ENCODE measurements at places on chromosomes 11 and 22.
A peak's percentile ranks its signal among the peaks of the same experiment; 100 is the strongest.

DNA sequence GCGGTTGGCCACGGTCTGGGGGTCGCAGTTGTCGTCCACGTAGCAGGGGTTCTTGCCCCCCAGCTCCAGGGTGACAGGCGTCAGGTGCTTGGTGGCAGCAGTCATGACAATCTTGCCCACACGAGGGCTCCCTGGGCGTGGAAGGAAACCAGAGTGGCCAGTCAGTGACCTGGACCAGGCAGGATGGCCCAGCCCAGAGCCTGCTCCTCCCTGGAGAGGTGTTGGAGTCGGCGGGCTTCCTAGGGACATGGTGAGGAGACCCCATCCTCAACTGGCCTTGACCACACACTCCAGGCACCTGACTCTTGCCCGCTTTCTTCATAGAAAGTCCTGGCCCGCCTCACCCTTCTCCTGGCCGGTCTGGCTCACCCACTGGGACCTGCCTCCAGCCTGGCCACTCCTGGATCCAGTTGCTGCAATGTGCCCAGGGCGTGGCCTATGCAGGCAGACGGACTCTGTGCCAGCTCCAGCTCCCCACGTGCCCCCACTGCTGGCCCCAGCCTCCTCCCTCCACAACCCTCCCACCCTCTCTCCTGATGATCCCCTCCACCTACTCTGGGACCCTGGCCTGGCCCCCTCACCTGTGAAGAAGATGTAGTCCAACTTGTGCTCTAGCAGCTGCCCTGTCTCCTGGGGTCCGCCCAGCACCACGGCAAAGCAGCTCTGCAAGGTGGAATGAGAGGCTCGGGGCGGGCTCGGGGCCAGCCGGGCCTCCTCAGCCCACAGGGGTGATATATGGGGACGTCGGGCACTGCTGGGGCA, 8.7 kb downstream of the ALDH3B2 start:
- DNase-seq: no peak

GRCh38 chr11:61193596-61193995, 9.7 kb upstream of the PGA3 start:
- DNase-seq: no peak

- no peak for DNase-seq
Measured at GRCh38 chr11:72326151-72326848, 82.3 kb upstream of the PHOX2A start.

- no peak for DNase-seq
Measured at GRCh38 chr11:70712471-70712870, 314.1 kb downstream of the CTTN start.

DNA sequence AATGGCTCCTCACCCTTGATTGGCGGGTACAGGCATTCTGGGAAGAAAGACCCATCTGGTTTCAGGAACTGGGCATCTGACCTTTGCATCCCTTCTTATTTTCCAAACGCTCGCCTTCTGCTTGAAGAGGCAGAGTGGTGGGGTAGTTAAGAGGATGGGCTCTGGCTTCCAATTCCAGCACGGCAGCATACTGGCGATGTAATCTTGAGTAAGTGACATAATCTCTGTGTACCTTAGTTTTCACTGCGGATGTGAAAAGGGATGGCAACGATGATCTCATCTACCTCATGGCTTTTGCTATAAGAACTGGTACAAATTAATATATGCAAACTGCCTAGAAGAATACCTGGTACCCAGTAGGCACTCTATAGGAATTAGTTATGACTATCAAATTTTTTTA, 10.0 kb upstream of the TIMP3 start:
- DNase-seq: no peak

- DNase-seq: no peak
Measured at GRCh38 chr11:100182927-100183326, 504.2 kb upstream of the ARHGAP42 start.

DNA sequence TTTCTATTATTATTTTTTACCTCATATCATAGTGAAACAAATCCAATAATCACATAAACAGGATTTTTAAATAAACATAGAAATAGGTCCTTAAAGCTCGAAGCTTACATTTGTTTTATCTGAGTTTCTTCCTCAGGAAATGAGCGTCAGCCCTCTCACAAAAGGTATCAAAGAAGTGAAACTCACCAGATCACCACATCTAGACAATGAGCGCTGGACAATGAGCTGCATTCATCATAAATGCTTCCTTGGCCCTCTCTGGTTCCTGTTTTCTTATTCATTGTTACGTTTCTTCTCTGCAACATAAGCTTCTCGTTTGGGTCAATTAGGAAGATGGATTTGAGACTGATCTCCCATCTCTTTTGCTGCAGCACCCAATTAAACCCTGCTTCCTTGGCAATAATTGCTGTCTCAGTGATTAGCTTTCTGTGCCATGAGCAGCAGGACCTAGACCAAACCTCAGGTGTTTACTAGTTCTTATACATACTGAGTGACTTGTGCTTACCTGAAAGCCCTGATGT, 649.9 kb upstream of the LUZP2 start:
- no peak for DNase-seq

DNA sequence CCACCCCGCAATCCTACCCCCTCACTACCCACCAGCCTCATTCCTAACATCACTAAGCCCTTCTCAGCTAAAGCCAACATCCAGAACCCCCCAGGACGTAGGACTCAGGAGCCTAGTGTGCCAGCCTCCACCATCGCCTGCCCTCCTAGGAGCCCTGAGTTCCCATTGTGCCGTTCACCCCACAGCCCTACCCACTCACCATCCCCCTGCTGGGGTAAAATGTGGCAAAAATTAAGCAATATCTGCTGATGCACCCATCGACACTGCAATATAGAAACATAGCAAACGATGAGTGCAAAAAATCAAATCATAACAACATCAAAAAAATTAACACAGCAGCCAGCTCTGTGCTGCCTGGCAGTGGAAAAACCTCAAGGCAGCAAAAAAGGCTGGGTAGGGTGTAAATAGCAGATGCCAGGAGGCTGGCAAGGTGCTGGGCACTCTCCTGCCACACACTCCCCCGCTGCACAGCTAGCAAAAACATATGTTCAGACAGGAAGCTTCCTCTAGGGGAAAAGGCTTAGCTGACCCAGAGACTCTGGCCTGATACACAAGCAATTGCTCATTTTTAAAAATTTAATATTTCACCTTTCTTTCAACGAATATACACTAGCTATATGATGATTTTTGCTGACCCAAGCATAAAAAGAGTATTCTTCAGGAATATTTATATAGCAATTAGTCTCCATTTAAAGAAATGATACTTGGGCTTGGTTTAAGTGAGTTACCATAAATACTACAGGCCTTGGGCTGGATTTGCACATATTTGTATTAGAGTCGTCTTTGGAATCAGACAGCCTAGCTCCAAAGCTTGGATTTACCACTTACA, 33.8 kb downstream of the PRDM10 start:
- DNase-seq: no peak

- no peak for DNase-seq
Measured at GRCh38 chr22:47053726-47054141, 291.3 kb downstream of the TBC1D22A start.

GRCh38 chr11:16924826-16925560, 89.2 kb downstream of the PLEKHA7 start:
- DNase-seq: no peak

DNA sequence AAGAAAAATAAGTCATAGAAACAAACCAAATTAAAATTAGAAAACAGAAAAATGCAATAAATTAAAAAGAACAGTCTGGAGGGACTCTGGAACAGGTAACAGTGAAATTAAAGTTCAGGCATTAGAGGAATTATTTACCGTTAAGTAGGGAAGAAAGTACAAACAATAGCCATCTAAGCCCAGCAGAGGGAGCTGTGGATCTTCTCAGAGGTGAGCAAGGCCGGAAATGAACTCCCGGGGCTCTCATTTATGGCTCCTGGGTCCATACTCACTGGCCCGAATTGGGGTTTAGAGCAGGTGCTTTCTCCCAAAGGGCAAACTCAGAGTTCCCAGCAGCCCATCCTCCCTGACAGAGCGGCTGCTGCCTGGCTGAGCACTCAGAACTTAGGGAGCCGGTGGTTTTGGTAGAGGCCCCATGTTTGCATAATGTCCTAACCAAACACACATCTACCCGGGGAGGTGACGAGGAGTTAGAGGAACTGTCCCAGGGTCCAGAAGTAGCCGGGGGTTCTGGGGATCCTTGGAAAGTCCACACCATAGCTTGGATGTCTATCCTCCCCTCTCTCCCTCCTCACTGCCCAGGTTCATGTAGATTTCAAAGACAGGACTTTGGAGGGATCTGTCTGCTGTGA, 87.8 kb upstream of the VPREB1 start:
- DNase-seq: peak; percentile 60

DNA sequence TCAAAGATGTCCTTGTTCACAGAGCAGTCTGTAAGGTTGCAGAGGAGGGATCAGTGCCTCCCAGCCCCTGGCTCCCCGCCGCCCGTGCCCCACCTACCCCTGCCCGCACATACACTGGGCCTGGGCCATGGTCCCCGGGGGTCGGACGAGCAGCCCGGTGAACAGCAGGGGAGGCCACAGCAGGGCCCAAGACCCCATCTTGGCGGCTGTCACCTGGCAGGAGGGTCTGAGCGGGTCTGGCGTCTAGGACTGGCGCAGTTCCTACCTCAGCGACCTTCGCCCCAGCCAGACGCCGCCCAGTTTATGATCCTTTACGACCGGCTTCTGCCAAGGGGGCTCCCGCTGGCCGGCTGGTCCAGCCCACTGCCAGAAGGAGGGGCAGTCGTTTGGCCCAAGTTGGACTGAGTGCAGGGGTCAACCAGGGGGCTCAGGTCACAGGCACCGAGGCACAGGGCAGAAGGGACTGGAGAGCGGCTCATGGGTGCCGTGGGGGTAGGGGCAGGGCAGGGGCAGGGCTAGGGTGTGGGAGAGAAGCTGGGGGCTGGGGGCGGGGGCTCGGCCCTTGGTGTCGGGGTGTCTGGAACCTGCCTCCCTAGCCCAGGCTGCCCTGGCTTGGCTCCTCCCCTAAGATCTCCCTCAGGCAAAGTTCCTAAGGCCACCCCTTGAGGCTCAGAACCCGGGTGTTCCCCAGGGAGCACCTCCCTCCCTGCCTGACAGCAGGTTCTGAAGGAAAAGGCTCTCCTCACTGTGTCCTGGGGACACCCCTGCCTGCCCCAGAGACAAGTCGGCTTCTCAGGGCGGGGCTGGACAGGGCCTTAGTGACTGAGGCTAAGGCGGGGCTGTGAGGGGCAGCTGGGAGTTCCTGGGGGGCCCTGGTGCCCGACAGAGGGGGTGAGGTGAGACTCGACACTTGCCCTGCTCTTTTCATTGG, at the start of gene CDHR5:
Gene CDHR5 (minus strand): TSS at position 251 of the 931 bp plus-strand sequence. CDS start 53 bp downstream, at position 198.
- DNase-seq: no peak

- no peak for DNase-seq
Measured at GRCh38 chr11:88098289-88098688, 77.0 kb downstream of the RAB38 start.

DNA sequence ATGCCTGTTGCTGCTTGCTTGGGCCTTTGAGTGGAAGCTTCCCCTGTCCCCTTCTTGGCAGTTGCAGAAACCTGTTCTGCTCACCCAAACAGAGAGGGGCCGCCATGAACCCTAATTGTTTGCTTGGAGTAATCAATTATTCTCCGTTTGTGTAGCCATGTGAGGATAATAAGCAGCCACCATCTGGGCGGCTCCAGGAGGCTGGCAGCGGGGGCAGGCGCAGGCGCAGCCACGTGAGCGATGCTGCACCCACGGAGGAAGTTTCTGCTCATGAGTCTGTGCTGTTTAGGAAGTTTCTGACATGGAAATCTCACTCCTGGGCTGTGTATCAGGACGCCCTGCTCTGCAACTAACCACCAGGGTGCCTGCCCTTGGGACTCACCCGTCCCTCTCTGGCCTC, 90.1 kb downstream of the MPPED1 start:
- DNase-seq: no peak

GRCh38 chr11:45025716-45026492, 75.2 kb upstream of the TP53I11 start:
- DNase-seq: no peak

GRCh38 chr11:72373163-72373562, 61.2 kb downstream of the CLPB start:
- DNase-seq: no peak

DNA sequence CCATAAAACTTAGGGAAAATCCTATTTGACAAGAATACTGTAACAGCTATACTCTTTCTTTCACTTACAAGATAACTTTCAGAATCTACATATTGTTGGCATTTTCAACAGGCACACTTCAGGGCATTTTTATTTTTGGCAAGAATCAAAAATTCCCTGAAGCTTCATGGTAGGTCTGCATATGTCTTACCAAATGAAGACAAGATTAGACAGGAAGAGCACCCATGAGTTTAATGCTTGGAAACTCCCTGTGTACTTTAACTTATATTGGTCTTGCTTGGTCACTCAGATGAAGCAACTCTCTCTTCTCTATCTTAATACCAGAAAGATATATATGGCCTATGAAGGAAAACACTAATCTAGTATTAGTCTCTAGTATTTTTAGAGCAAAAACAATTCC, 137.7 kb downstream of the ATG16L2 start:
- no peak for DNase-seq

DNA sequence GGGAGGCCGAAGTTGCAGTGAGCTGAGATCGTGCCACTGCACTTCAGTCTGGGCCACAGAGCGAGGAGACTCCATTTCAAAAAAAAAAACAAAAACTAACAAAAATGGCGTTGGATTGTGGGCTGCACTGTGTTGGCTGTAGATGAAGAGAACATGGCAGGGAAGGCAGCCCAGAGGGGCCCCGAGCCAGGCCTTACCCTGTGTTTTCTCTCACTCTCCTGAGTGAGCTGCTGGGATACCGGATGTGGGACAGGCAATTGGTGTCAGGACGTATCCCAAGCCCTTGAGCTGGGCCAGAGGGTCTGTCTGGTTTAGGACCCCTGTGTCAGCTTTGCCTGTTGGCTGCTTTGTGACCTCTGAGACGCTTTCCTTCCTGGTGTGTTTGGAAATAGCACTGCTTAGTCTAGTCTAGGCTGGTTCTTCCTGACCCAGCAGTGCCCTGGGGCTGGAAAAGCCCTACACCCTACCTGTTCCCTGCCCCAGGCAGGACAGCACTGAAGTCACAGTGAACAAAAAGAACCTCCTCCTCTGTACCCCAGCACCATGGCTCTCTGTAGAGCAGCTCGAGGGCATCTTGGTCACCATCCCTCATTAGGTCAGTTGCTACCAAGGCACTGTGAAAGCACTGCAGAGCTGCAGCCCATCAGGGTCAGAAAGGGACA, 17.8 kb downstream of the CHADL start:
- no peak for DNase-seq

DNA sequence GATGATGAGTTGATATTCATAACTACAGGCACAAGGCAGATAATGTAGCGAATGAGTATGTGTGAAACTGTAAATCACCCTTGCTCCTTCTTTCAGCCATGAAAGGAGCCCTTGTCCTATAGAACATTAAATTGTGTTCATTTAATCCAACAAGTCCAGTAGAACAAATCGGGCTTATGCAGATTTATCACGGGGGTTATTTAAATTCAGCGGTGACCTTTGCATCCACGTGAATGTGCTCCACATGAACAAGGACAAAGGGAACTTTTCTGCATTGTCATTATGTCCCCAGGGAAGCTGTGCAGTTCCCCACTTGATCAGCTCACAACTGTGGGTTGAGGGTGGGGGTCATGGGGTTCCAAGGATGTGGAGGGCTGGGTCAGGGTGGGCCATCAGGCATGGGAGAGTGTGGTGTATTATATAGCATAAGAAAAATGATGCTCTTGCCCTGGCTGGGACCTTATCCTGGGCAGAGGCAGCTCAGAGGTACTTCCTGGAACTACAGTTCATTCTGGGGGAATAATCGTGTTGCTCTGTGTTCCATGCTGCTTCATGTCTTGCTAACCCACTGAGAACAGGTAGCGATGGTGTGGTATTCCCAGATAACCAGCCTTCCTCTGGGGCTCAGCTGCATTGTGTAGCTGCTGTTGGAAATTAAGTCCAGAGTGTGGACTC, 306.6 kb downstream of the FAT3 start:
- no peak for DNase-seq

- no peak for DNase-seq
Measured at GRCh38 chr11:44608991-44609782, 43.7 kb downstream of the CD82 start.

All from iPS DF 6.9 (cell line).